ENCODE measurements at places on chromosomes 13 and 19.

DNA sequence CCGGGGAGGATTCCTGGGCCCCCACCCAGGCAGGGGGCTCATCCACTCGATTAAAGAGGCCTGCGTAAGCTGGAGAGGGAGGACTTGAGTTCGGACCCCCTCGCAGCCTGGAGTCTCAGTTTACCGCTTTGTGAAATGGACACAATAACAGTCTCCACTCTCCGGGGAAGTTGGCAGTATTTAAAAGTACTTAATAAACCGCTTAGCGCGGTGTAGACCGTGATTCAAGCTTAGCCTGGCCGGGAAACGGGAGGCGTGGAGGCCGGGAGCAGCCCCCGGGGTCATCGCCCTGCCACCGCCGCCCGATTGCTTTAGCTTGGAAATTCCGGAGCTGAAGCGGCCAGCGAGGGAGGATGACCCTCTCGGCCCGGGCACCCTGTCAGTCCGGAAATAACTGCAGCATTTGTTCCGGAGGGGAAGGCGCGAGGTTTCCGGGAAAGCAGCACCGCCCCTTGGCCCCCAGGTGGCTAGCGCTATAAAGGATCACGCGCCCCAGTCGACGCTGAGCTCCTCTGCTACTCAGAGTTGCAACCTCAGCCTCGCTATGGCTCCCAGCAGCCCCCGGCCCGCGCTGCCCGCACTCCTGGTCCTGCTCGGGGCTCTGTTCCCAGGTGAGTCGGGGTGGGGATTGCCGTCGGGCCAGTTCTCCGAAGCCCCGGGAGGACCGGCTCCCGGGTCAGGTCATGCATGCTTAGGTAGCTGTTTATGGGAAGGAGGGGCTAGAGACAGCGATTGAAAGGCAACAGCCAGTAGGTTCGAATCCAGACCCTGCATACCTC lies at the start of gene ICAM1:
Gene ICAM1, plus strand, starts transcription at position 505 of the 779 bp plus-strand sequence. Its CDS starts 40 bp downstream, at position 545.
- no peak for DNase-seq

DNA sequence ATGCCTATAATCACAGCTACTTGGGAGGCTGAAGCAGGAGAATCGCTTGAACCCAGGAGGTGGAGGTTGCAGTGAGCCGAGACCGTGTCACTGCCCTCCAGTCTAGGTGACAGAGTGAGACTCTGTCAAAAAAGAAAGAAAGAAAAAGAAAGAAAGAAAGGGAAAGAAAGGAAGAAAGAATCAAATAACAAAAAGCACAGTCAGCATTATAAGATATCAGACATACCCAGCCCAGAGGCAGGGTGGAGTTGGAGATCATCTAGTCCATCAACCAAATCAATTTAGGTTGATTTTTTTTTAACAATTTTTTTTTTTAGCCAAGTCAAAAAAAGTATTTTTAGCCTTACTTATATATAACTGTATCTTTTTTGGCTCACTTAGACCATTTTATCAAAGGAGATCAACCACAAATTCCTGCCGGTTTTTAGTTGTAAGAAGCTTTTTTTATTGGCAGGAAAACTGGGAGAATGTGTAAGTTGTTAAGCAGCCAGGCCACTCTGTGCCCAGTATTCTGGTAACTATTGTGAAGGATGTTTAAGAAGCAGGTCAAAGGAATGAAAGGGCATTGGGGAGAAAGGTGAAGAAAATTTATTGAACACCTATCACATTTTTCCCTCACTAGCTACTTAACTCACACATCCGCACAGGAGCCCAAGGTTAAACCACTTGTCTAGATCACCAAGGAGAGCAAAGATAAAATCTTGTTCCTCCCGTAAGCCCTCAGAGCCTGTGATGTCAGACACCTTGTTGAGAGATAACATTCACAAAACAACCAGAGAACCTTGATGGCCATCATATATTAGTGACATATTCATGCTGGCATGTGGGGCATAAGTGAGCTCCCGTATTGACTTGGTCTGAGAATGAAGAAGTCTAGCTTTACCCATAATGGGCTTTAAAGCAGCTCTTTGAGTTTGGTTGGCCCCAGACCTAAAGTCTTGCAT lies 91.8 kb downstream of the COL4A2 start:
- DNase-seq = peak; percentile 75

DNA sequence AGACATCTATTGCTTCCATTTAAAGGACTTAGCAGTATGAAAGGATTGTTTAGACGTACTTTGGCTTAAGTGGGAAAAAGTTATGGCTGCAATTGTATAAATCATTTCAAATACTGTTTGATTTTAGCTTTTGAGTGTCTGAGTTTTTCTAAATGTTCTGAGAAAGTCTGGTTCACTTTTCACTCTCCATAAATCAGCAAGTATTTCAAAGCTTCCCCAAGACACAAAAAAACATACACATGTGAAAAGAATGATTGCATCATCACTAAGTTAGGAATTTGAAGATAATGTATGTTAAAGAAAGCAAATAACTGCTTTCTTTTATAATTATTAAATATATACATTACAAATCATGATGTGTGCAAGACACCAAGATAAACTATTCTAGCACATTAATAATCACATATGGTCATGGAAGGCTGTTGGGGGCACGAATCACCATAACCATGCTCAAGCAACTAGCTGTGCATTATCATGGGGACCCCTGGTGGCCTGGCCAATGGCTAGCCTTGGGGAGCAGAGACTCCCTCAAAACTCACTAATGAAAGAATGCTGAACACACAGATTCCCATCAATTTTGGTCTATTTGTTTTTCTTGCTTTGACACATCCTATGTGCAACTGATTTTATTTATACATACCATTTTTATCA lies 111.1 kb downstream of the MIPEP start:
- DNase-seq = peak; percentile 77

DNA sequence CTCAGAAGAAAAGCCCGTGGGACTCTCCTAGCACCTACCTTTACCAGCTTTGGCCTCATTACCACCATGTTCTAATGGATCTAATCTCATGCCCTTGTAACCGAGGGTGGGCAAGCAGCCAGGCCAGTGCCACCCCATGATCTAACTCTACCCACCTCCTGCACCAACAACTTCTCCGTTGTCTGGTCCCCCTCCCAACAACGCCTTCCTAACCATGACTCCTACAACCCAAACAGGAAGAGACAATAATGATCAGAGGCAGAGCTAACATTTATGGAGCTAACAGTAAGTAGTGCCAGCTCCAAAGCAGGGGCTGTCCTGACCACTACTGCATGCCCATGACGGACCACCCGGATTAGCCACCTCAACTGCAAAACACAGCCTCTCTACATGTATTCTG lies 3.5 kb downstream of the USP12 start:
- no peak for DNase-seq

DNA sequence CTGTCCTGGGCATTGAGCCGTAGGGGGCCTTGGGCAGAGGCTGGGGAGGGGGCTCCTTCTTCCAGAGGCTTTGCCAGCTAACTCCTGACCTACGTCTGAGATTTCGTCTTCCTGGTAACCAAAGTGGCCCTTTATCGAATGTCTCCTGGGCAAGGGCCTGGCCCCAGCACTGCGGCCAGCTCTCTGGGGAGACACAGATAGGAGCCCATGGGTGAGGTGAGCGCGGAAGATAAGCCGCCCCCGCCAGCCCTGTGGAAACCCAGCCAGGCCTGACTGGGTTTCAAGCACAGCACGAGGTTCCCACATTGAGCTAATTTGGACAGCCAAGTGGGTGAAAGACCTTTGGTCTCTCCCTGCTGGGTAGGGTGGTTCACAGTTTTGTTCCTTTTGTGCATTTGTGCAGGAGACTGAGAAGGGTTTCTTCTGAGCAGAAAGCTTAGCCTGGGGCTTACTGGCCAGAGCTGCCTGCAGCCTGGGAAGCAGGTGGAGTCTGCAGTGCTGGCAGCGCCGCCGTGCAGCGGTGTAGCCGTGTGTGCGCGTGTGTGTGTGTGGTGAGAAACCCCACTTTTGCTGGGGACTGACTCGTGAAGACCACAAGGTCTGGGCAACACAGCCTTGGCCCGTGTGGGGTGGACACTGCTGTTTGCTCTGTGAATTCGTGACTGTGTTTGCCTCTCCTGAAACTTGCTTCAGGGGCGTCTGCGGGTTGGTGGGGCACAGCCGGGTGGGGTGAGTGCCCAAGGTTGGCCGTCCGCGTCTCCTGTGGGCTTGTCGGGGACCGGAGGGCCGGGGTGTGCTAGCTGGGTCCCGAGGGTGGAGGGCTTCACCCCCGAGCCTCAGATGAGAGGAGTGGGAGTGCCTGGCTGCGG lies 2.5 kb downstream of the BSG start:
- DNase-seq = no peak

DNA sequence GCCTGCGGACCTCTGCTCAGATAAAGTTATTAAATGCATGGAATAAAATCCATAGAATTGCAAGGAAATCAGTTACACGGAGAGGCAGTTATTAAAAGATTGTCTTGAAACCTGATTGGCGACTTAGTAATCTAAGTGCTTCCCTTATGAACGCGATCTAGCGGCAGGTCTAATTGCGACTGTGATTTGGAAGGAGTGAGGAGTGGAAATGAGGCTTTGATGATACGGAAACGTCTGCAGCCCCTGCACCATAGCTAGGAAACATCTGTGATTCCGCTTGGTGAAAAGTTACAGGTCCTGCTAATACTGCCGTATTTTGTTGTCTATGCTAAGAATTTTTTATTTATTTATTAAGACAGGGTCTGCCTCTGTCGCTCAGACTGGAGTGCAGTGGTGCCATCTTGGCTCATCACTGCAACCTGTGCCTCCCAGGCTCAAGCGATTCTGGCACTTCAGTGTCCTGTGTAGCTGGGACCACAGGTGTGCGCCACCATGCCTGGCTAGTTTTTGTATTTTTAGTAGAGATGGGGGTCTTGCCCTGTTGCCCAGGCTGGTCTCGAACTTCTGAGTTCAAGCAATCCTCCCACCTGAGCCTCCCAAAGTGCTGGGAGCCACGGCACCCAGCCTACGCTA lies 887 bp downstream of the NDUFS7 start:
- no peak for DNase-seq

DNA sequence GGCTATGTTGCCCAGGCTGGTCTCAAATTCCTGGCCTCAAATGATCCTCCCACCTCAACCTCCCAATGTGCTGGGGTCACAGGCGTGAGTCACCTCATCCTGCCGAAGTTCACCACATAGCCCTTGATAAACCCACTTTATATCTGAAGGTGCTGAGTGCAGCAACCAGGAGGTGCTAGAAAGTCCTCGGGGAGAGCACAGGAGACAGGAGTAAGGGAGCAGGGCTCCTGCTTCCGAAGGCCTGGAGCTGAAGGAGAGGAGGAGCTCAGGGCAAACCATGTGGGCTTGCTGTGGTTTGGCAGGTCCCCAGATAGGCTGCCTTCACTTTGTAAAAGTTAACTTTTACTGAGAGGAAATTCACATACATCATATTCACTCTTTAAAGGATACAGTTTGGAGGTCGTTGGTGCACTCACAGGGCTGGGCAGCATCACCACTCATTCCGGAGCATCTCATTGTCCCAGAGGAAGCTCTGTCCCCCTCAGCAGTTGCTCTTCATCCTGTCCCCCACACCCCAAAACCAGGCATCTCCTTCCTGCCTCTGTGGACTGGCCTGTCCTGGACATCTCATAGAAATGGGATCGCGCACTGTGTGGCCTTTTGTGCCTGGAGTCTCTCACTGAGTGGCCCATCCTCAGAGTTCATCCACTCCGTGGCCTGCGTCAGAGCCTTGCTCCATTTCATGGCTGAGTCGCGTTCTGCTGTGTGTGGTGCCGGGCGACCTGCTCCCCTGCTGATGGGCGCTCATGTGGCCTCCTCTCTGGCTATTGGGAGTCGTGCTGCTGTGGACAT lies 49.5 kb downstream of the KDM4B start:
- DNase-seq = peak; percentile 61

DNA sequence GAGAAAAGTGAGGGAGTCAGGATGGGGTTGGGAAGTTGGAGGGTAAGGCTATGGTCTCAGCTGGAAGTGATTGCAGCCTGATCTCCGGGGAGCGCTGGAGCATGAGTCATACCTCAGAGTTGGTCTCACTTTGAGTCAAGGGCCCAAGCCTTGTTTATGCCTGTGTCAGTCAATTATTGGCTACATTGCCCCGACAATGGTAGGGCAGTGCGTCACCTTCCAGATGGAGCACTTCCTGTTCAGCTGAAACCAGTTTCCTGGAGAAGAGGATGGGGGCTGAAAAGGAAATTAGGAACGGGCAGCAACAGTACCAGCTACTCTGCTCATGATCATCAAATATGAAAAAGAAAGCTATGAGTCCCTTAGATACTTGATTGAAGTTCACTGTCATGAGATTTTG lies 60.4 kb downstream of the ADGRE1 start:
- DNase-seq = peak; percentile 51

- DNase-seq = no peak
Observed at GRCh38 chr13:24678151-24678550, 2.1 kb upstream of the ATP12A start.

DNA sequence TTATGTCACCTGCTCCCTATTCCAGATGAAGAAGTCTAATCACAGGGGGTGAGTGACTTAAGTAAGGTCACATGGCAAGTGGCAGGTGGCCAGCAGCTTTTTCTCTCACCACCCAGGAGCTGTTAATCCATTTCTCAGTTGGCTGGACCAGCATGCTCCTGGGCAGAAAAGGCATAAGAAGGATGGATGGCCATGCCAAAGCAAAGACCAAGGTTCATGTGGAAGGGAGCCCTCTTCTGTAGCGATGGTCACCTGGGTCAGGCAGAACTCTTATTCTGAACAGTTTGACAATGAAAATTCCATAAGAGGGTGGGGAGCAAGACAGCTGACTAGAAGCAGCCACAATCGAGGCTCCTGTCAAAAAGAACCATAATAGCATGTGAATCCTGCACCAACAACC lies 538.1 kb downstream of the SUCLA2 start:
- no peak for DNase-seq

DNA sequence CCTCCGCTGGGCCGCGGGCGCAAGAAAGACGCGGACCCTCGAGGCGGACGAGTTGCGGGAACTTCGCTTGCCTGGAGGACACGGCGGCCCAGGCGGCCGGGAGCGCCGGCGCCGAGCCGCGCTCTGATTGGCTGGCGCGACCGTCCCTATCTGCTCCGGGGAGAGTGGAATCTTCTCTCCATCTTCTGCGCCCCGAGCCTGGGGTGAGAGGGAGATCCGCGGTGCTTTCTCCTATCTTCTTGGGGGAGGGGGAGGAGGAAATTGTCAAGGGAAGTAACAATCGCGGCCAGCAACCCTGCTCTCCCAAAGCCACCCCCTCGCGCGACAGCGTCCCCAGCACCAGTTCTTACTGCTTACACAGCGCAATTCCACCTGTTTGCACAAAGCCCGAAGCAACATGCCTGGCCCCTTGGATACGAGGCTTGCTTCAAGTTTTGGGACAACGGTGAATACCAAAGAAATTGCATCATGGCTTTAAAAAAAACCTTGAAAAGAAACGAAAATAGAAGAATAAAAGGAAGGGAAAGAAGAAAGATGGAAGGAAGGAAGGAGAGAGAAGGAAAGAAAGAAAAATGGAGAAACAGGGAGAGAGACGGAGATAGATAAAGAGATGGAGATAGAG lies 4.8 kb downstream of the SOX21 start:
- no peak for DNase-seq

DNA sequence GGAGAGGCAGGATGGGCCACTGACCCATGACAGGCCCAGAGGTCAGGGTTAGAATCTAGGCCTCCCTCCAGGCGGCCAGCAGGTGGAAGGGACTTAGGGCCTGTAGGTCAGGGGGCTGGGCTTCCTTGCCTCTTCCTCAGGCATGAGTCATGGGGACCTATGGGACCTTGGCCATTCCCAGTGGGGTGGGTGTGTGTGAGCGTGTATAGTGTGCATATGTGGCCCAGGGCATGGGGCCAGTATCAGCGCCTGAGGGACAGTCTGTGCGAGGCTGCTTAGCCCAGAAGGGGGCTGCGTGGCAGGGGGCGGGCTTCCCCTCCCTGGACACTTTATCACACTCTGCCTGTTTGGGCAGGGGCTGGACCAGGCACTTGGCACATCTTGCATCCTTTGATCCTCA lies 13.3 kb downstream of the KCTD15 start:
- no peak for DNase-seq

GRCh38 chr19:52948025-52948770 lies 14.5 kb downstream of the ZNF816 start:
- DNase-seq = no peak

- no peak for DNase-seq
Observed at GRCh38 chr19:55590617-55591016, 8.7 kb downstream of the FIZ1 start.
